Cerebellar nuclear complex (tissue), 1 donor: ENCODE measurements at places on chromosomes 16 and 17.

- DNase-seq, result no peak
Measured at GRCh38 chr17:9179602-9180001, 158.3 kb downstream of the NTN1 start.

- no peak for DNase-seq
Measured at GRCh38 chr16:31451681-31452351, 7.5 kb upstream of the ARMC5 start.

- DNase-seq, result no peak
Measured at GRCh38 chr16:68732042-68732680, 4.9 kb upstream of the CDH1 start.

- no peak for DNase-seq
Measured at GRCh38 chr17:49633762-49634484, 44.0 kb downstream of the SPOP start.

DNA sequence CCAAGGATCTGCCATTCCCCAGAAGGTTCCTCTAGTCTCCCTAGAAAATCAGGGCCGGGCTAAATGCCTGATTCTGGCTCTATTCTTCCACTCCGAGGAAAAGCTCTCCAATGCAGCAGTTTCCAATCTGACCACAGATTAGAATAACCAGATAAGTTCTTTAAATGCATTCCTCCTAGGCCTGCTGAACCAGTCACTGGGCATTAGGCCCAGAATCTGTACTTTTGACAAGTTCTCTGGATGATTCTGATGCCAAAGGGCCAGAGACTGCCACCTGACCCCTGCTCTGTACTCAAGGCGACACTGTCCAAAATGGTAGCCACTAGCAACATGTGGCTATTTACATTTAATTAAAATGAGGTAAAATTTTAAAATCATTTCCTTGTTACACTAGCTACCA, 22.3 kb downstream of the MAP3K14 start:
- no peak for DNase-seq

DNA sequence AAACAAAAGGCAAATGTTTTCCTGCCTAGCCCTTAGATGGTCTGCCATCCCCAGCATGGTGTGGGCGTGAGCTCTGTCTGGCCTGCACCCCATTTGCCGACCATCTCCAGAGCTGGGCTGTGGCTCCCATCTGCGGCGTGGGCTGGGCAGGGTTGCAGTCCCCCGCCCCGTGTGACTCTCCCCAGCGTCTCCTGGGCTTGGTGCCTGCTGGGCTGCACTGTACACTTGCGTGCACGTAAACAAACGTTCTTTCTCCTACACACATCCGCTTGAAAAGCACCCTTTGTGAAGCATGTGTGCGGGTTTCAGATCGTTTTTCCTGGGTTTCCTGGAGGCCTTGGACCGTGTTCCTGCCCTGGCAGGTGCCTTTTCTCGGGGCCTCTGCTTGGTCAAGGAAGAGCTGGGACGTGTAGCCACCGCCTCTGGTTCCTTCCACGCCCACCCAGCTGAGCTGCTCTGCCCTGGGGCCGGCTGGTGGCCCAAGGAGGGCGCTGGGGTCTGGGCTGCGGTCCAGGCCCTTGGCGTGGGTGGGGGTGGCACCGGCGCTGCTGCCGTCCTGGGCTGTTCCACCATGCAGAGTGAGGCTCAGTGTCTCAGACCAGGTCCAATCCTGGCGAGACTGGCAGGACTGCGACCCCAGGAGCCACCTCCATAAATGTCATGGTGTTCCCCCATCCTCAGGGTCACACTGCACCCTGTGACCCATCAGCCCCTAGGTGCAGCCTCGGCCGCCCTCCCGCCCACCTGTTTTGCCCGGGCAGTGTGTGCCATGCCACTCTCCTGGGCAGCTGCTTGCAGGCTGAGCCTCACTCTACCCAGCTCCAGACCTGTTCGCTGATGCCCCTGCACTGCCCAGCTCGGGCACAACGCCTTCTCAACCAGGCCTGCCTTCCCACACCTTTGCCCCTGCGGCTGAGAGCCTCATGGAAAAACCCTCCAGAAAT, 9.9 kb upstream of the BAIAP3 start:
- DNase-seq, result no peak

- DNase-seq, result no peak
Measured at GRCh38 chr16:27221576-27222248, 18.4 kb downstream of the KDM8 start.

- DNase-seq, result no peak
Measured at GRCh38 chr17:8503807-8504206, 68.1 kb downstream of the NDEL1 start.

DNA sequence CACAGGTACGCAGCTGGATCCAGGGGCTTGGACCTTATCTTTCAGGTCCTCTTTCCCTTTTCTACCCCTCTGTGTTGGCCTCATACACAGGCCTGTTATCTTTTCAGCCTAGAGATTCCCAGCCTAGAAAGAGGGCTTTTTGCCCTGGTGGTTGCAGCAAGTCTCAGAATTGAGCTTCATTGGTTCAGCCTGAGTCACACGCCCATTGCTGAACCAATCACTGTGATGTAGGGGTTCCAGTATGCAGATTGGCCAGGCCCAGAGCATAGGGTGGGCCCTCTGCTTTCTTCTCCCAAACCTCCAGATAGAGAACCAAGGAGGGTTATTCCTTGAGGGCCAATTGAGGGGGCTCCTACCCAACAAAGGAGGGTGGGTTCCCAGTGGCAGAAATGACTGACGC, 32.8 kb downstream of the GPT2 start:
- DNase-seq, result no peak

DNA sequence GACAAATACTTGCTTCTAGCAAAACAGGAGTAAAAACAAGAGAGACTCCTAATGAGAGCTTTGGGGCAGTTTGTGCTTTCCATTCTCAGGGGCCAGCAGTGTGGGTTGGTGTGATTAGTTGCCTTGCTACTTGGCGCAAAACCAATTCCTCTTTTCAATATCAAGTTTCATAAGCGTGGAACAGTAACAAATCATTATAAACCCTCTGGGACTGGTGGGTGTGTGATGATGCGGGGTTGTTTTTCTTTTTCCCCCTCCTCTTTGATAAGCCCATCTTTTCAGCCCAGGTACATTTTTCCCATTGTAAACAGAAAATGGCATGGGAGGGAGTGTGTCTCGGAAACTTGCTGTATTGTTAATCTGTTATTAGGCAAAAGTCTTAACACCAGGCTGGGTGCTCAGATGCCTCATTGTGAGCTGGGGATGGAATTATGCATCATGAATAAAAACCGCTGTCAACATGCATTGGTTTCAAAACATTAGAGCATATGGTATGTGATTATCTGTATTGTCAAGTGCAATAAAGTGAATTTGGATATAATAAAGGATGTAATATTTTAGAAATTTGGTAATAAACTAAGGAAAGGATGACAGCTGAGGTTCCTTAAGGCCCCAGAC, 166.4 kb downstream of the CCDC182 start:
- no peak for DNase-seq

GRCh38 chr17:46121165-46121764, 72.0 kb downstream of the KANSL1 start:
- DNase-seq, result no peak

DNA sequence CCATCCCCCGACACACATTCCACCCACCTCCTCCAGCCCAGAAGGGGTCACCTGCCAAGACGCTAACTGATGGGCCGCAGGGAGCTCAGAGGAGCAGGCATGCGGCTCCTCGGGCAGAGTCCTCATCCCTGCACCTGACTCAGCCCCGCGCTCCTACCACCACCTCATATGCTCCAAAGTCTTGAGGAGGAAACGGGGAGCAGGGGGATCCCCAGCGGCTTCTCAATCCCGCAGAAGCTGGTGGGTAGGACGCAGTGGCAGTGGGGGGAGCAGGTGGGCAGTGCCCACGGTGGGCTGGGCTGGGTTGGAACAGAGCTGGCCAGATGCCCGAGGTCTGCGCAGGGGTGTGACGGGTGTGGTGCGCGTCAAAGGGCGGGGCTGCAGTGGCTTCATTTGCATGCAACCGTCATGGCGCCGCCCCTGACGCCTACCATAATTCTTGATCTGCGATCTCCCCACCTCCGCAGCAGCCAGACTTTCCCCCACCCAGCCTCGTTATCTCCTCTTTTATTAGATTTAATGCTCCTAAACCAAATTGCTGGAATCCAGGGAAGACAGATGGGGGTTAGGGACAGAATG, 39.0 kb upstream of the EMP2 start:
- no peak for DNase-seq

DNA sequence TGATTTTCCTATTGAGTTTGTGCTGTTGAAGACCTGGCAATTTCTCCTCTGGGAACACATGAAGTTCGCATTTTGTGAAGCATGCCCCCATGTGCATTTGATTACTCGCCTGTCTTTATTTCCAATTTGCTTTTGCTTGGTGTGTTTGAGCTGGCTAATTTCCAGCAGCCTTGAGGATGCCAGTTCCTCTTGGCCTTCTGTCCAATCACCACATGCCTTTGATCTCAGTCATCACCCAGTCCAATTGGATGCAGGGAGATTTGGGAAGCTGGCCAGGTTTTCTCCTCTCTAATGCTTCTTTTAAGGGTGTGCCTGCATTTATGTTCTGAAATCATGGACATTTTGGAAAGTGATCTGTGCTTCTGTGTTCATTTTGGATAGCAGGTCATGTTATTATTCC, 3.8 kb upstream of the TMEM100 start:
- DNase-seq, result no peak

GRCh38 chr17:11391134-11391533, 150.1 kb downstream of the SHISA6 start:
- DNase-seq, result no peak

DNA sequence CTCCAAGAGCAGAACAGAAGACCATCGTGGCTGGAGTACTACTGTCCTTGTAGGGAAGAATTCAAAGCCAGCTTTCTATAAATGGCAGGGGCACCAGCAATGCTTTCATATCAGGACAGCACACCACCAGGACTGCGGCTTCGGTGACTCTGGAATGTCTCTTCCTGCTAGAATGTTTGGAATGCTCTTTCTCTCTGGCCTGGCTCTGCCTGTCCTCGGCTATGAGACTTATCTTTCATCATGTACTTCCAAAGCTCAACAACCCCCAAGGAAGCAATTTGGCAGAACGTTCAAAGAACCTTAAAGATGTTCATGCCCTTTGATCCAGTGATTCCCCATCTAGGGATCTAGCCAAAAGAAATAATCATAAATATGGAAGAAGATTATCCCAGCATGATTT, 52.7 kb upstream of the NOG start:
- DNase-seq, result no peak

GRCh38 chr17:77188084-77189066, 47.6 kb downstream of the SEC14L1 start:
- DNase-seq, result no peak

- DNase-seq, result no peak
Measured at GRCh38 chr16:31428279-31428597, at the start of gene COX6A2. Gene COX6A2 (minus strand): TSS chr16:31428360. CDS start chr16:31428325, 35 bp downstream.

DNA sequence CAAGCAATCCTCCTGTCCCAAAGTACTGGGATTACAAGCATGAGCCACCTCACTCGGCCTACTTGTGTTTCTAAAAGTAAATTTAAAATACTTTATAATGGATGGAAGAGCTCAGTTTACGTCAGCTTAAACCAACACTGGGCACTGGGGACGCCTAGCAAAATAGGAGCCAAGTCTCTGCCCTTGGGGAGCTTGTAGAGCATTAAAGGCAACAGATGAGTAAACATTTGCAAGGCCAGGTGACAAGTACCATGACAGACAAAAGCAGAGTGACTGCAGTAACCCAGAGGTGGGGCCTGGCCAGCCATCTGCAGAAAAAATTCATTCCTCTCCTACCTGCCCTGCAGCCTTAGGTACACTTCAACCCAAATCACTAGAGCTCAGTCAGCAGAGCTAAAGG, 12.1 kb upstream of the NLK start:
- no peak for DNase-seq

DNA sequence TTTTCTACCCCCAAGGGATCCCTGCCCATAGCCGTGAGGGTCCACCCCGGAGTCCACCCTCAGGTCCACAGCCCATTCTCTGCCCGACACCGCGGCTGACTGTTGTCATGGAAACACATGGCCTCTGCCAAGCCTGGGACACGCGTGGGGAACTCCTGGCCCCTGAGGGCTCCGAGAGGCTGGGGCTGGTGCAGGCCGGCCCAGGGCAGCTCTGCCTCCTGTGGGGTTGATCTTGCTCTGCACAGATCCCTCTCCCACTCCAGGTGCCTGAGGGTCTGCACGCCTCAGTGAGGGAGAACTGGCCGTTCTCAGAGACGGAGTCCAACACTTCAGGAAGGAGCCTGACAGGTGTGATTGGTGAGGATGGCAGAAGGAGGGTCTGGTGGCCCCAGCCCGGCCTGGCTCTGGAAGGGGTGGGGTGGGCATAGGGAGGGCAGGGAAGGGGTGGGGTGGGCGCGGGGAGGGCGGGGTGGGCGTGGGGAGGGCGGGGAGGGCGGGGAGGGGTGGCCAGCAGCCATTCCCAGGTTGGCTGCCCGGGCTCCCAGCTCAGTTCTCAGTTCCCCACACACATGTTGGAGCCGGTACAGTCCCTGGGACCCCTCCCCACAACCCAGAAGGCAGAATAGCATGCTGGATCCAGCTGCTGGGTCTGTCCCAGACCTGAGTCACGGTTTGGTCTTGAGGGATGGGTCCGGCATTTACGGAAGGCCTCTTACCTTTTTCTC, 6.4 kb downstream of the MRPL28 start:
- DNase-seq, result no peak

- DNase-seq, result no peak
Measured at GRCh38 chr17:12310811-12311210, 290.1 kb downstream of the MAP2K4 start.

- no peak for DNase-seq
Measured at GRCh38 chr17:71941920-71942319, 178.9 kb upstream of the SOX9 start.

GRCh38 chr17:16398270-16399267, 16.8 kb upstream of the TRPV2 start:
- no peak for DNase-seq

GRCh38 chr17:76204277-76204676, 36.0 kb downstream of the RNF157 start:
- DNase-seq, result no peak

GRCh38 chr17:56292578-56292977, 139.3 kb downstream of the ANKFN1 start:
- DNase-seq, result no peak

- no peak for DNase-seq
Measured at GRCh38 chr16:86108062-86108461, 209.1 kb downstream of the IRF8 start.

- no peak for DNase-seq
Measured at GRCh38 chr16:67727521-67728485, 8.7 kb upstream of the GFOD2 start.

- DNase-seq, result no peak
Measured at GRCh38 chr17:67378454-67379250, 1.6 kb downstream of the PITPNC1 start.

DNA sequence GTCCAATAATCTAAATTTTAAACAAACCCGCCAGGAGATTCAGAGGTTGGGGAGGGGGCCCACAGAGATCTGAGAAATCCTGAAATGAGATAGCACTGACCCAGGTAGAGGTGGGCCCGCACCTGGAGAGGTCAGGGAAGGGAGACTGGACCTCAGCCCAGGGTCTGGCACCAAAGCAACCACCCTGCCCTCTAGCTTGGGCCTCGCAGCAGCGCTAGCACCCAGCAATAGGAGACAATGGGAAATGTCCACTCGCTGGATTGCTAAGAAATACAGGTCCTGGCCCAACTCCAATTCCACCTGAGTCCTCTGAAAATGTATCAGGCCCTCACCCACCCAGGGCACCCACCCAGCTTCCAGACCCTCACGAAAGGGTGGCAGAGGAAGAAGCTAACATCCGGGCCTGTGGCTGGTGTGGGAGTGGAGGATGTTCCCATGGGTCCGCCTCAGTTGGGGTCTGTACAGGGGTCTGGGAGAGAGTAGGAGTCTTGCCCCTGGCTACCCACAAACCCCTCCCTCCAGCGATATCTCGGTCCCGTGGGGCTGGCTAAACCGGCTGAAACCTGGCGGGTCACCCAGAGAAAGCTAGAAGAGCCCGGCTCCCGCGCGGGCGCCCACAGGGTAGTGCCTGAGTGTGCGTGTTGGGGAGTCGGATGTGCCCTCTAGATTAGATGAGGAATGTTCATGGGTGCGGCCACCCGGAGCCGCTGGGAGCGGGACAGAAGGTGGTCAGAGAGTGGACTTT, 1.1 kb downstream of the PLLP start:
- DNase-seq, result no peak
